ENCODE measurements at places on chromosomes 11 and 22.

GRCh38 chr11:19466314-19466713 is 225.6 kb upstream of the E2F8 start:
- DNase-seq, result no peak

- no peak for DNase-seq
These were observed 838 bp upstream of the MTFP1 start for GRCh38 chr22:30424534-30425326.

DNA sequence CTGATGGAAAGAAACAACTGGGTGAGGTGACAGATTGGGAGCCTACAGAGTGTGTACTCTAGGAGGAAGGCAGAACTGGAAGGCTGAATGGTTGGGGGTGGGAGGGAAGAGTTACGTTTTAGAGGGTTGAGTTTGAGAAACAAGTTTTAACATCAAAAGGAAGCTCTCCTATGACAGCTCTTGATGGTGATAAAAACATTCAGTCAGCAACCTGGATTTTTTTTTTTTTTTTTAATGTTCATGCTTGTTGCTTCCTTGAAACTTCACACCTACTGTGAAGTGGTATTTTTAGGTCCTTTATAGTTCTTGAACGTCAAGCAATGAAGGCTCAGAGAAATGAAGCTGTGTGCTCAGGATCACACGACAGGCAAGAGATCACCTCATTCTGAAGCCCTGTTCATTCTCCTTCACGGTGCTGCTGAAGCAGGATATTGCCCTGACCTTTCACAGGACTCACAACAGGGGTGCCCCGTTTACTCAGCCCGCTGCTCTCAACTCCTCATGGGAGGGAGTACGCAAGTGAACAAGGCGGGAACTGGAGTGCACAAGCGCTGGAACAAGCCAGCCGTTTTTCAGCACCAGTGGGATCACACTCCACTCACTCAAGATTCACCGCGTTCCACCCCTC is 1.6 kb upstream of the TMEM109 start:
- no peak for DNase-seq

GRCh38 chr11:127412722-127413380 is 412.3 kb upstream of the KIRREL3 start:
- no peak for DNase-seq

DNA sequence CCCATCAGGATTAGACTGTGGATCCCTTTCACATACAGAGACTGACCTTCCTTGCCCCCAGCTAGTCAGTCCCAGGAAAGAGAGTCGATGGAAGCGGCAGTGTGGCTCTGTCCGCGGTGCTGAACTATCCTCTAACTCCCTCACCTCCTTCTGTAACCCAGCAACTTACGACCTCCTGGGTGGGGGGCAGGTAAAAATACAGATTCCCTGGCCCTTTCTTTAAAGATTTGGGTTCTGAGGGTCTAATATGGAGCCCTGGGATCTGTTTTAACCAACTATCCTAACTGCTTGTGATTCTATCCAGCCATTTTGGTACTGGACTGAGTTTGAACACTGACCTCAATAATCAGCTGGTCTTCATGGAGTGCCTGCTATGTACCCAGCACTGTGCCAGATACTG is 23.2 kb downstream of the MFNG start:
- no peak for DNase-seq

DNA sequence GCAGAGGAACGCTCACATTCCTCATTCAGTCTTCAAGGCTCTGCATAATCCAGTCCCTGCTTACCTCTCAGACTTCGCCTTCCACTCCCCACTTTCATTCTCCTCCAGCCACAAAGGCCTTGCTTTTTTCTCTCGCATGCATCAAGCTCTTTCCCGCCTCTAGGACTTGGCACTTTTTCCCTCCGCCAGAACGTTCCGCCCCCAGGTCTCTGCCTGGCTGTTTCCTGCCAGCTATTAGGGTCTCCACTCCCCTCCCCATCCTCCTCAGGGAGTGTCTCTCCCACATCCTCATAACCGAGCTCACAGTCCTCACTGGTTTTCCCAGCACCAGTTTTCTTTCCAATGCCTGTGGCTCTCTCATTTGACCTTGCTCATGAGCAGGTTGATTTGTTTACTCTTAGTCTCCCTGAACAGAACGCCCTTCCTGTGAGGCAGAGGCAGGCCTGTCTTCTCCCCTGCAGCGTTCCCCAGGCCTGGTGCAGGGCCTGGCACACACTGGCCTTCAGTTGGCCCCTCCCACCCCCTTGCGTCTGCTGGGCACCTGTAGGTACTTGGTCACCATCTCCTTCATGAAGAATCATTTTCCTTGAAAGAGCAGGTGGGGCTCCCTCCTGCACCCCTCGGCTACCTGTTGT is 75.2 kb downstream of the RTL6 start:
- peak; percentile 42 for DNase-seq

DNA sequence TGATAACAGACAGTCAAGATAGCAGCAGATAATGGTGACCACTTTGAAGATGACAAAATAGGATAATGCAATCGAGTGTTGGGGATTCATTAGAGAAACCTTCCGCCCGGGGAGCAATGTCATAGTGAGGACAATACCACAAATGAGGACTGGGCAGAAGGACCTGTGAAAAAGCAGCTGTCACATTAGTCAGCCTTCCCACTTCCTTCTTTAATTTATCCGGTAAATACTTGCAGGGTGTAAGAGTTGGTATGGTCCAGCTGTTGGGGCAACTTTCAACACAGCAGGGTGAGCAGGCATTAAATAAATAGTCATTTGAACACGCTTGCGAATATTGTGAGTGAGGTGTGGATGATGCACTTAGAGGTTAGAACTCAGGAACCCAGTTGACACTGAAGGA is 132.5 kb upstream of the KIRREL3 start:
- DNase-seq, result no peak

DNA sequence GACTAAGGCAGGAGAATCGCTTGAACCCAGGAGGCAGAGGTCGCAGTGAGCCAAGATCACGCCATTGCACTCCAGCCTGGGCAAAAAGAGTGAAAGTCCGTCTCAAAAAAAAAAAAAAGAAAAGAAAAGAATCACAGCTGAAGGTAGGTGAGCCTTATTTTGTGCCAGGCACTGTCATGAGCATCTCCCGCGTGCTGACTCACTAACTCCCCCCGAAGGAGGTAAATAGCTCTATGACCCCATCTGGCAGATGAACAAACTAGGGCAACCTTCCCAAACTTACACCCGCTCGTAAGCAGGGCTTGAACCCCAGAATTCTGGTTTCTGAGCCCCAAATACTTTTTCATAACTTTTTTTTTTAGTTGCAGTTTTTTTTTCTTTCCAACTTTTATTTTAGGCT is 60.3 kb downstream of the ANO1 start:
- no peak for DNase-seq

All from left forelimb (tissue), 1 donor.